NCI-H524 treated with DMSO at 0.1 percent for 48 hours (cell line): ENCODE measurements at places on chromosomes 13 and 19.

- no peak for DNase-seq
Observed at GRCh38 chr19:17020385-17020784, 6.2 kb downstream of the CPAMD8 start.

GRCh38 chr13:36847606-36848005 lies 28.6 kb downstream of the RFXAP start:
- DNase-seq: no peak

GRCh38 chr19:1248786-1249297 lies 459 bp downstream of the MIDN start:
- DNase-seq: no peak

GRCh38 chr13:94286581-94286980 lies 192.9 kb downstream of the DCT start:
- no peak for DNase-seq

DNA sequence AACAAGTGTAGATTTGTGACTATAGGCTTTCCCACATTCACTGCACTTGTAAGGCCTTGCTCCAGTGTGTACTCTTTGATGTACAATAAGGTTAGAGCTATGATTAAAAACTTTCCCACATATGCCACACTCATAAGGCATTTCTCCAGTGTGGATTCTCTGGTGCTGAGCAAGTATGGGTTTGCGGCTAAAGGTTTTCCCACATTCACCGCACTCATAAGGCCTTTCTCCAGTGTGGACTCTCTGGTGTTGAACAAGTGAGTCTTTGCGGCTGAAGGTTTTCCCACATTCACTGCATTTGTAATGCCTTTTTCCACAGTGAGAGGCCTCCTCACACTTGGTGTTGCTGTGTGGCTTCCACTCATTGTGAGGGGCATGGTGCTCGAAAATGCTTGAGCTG lies 3.7 kb downstream of the ZNF772 start:
- DNase-seq: no peak

DNA sequence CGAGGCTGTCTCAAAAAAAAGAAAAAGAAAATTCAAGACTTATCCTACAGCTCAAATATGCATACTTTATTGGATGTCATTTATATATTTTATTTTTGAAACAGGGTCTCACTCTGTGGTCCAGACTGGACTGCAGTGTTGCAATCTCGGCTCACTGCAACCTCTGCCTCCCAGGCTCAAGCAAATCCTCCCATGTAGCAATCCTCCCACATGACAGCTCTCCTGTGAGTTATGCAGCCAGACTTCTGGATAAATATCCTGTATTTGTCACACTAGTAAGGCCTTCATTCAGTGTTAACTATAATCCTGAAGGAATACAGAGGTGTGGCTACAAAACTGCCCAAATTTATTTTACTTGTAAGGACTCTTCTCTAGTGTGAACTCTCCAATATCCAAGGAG lies 7.2 kb downstream of the ZNF552 start:
- no peak for DNase-seq

- no peak for DNase-seq
Observed at GRCh38 chr19:37654118-37654517, 1.1 kb downstream of the ZFP30 start.

- DNase-seq: no peak
Observed at GRCh38 chr13:108195861-108196260, 19.5 kb downstream of the LIG4 start.

DNA sequence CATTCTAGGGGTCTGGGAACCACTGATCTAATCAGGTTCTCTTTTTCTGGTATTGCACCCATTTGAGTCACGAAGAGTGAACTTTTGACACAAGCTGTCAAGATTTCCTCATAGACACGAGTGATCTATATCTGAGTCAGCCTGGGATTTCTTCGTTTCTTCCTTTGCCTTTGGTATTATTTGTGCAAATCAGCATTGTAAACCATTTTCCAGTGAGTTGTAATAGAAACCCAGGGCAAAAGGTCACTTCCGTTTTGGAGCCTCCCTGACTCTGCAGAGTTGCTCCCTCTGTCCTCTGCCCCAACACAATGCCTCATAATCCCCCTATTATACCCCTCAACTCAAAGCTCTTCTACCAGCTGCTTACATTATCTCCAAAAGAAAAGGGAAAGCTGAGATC lies 615.1 kb downstream of the EFNB2 start:
- no peak for DNase-seq

DNA sequence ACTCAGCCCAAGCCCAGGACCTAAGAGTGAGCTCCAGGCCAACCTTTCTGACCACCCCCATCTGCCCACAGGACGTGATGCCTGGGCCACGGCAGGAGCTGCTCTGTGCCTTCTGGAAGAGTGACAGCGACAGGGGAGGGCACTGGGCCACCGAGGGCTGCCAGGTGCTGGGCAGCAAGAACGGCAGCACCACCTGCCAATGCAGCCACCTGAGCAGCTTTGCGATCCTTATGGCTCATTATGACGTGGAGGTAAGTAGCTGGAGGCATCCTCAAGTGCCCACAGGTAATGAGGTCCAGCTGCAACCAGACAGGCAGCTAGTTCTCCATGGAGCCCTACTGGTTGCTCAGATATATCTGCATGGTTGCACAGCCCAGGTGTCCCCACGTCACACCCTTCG lies 14.8 kb downstream of the DDX39A start:
- DNase-seq: no peak

DNA sequence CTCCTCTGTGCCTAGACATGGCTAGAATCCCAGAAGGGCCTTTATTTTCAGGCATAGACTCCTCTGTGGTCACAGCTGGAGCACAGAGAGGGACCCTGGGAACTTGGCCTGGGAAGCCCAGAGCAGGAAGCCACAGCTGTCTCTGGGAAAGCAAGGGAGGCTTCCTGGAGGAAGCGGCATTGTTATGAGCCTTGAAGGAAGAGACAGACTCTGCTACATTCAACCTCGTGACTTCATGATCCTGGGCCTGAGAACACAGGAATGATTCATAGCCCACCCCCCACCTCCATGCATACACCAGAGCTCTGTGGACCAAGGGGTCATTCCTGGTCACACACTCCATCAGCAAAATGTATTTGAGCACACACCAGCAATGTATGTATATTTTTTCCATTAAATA lies 8.6 kb downstream of the RDH8 start:
- no peak for DNase-seq

- no peak for DNase-seq
Observed at GRCh38 chr13:20121159-20121525, 39.7 kb downstream of the GJA3 start.

- no peak for DNase-seq
Observed at GRCh38 chr19:7264858-7265257, 29.4 kb downstream of the INSR start.

- peak; percentile 78 for DNase-seq
Observed at GRCh38 chr19:45645631-45646344, 6.6 kb upstream of the EML2 start.

GRCh38 chr13:37047032-37047431 lies 12.5 kb downstream of the SUPT20H start:
- no peak for DNase-seq

GRCh38 chr13:51614350-51614786 lies 30.1 kb downstream of the WDFY2 start:
- peak; percentile 79 for DNase-seq

- DNase-seq: no peak
Observed at GRCh38 chr13:21889651-21890050, 218.8 kb downstream of the FGF9 start.
